ENCODE measurements at places on chromosomes 5 and 9.

DNA sequence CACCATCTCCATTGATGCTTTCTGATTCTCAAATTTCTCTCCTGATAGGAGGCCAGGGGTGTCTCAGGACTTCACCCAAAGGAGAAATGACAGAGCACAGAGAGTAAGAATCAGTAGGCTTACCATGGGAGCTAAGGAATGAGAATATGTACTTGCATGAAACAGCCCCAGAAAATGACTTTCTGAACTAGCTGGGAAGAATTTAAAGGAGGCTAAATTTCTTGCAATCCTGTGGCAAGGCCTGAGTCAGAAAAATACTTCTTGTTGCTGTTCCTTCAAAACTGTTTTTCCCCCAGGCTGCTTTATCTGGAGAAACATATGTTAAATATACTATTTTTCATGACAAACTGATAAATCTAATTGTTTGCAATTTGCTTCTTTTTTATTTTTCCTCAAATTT, 53.4 kb upstream of the FBXL7 start:
- H3K4me3 ChIP-seq, result no peak overlapping the region
- no peak overlapping the region for H3K27ac ChIP-seq

DNA sequence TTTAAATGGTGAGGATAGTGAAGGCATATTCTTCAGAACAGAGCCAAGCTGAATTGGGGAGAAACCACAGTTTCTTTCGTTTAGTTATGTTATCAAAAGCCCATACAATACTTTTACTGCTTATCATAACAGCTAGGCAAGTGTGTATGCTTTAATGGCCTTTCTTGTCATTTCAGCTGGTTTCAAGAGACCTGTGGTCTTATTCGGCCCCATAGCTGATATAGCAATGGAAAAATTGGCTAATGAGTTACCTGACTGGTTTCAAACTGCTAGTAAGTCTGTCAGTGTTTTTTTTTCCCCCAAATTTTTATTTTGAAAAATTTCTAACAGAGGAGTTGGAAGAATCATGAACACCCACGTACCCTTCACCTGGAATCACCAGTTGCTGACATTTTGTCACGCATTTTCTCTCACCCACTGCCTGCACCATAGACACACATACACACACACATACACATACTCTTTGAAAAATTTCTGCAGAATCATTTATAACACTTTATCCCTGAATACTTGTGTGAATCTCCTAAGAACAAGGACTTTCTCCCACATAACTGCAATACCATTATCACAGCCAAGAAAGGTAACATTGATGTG, 63.7 kb downstream of the TJP2 start:
- H3K27ac ChIP-seq, result no peak overlapping the region
- no peaks in the 10 kb centered on the region for H3K27me3 ChIP-seq
- H3K36me3 ChIP-seq, result peaks cover 34% of the 10 kb centered on the region
- DNase-seq, result no peak

- H3K36me3 ChIP-seq, result no peaks in the 10 kb centered on the region
- no peaks in the 10 kb centered on the region for H3K4me1 ChIP-seq
- peaks cover 20% of the 10 kb centered on the region for H3K27me3 ChIP-seq
- no peak for DNase-seq
- no peak overlapping the region for H3K27ac ChIP-seq
- H3K4me3 ChIP-seq, result no peak overlapping the region
Measured at GRCh38 chr5:72658761-72659540, 151.7 kb upstream of the ZNF366 start.

- H3K4me1 ChIP-seq, result no peaks in the 10 kb centered on the region
- no peaks in the 10 kb centered on the region for H3K27me3 ChIP-seq
- no peaks in the 10 kb centered on the region for H3K36me3 ChIP-seq
- H3K4me3 ChIP-seq, result no peak overlapping the region
Measured at GRCh38 chr5:29239606-29240005, 1953.9 kb upstream of the CDH6 start.

- peaks cover 8% of the 10 kb centered on the region for H3K36me3 ChIP-seq
- peaks cover 2% of the 10 kb centered on the region for H3K27me3 ChIP-seq
- no peak overlapping the region for H3K4me3 ChIP-seq
Measured at GRCh38 chr9:95645992-95646391, 129.2 kb upstream of the PTCH1 start.

DNA sequence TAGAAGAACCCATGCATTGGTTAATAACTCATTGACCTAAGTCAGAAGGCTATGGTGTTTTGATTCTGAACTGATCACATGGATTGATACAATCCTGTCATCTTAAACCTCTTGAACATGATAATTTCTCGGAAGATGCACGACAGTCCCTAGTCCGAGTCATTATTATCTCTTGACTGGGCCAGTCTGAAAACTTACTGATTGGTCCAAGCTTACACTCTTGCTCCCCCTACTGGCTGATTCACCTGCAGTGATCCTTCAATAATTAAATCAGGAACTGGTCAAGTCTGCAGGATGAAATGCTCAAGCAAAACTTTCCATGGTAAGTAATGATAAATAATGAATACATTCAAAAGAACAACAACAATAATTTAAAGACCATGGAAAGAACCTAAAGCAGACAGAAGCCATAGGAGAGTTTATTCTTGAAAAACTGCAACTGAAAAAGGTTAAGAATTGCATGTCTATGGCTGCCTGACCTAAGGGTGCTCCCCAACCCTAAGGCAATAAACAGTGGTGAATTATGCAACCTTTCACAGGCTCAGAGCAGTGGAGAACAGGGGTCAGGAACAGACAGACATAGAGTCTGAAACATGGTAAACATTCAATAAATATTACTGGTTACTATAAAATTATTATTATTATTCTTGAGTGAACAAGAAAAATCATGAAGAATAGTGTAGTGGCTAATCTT, 79.3 kb downstream of the BRINP1 start:
- no peaks in the 10 kb centered on the region for H3K4me1 ChIP-seq
- H3K27ac ChIP-seq, result no peak overlapping the region
- H3K36me3 ChIP-seq, result peaks cover 4% of the 10 kb centered on the region
- no peak for DNase-seq
- peaks cover 16% of the 10 kb centered on the region for H3K27me3 ChIP-seq

DNA sequence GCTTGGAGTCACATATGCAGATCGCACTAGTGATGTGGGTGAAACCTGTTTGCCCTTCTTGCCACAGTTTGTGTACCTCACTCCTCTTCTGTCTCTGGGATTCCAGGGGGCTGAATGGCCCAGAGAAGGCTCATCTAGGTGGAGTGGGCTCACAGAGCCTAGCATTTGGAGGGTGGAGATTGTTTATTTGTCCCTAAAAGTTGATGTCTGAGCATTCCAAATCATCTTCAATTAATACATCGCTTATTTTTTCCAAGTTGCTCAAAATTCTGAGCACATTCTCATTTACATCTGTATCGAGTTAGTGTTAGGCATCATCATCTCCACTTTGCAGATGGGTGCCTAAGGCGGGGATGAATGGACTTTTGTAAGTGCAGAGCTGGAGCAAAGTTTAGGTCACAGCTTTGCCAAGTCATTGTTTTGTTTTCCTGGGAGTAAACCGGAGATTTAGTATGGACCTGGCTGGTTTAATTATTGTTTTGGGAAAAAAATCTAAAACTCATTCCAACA, 2.0 kb downstream of the ABL1 start:
- H3K27ac ChIP-seq, result peak overlapping the region; percentile 71
- no peaks in the 10 kb centered on the region for H3K27me3 ChIP-seq
- DNase-seq, result no peak

GRCh38 chr9:109477258-109478050, 20.7 kb downstream of the PTPN3 start:
- H3K36me3 ChIP-seq, result no peaks in the 10 kb centered on the region
- no peak for DNase-seq
- peaks cover 10% of the 10 kb centered on the region for H3K27me3 ChIP-seq
- no peaks in the 10 kb centered on the region for H3K4me1 ChIP-seq
- H3K27ac ChIP-seq, result no peak overlapping the region
- no peak overlapping the region for H3K4me3 ChIP-seq

DNA sequence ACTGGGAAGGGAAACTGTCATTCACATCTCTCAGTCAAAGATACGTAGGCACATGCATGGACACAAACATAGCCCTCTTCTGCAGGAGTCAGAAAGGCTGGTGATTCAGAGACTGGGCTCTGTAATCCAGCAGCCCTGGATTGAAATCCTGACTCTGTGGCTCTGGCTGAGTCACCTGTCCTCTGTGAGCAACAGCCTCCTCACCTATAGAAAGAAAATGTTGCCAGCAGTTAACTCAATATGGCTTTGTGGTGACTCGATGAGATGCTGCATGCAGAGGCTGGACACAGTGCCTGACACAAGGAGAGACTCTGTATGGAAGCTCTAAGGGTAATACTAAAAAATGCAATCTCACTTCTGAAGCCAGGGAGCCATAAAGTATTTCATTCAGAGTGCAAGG, 23.9 kb upstream of the CDKN2AIPNL start:
- DNase-seq, result no peak
- peaks cover 15% of the 10 kb centered on the region for H3K4me1 ChIP-seq
- H3K27me3 ChIP-seq, result peaks cover 7% of the 10 kb centered on the region
- H3K27ac ChIP-seq, result no peak overlapping the region
- H3K4me3 ChIP-seq, result no peak overlapping the region
- no peaks in the 10 kb centered on the region for H3K36me3 ChIP-seq

DNA sequence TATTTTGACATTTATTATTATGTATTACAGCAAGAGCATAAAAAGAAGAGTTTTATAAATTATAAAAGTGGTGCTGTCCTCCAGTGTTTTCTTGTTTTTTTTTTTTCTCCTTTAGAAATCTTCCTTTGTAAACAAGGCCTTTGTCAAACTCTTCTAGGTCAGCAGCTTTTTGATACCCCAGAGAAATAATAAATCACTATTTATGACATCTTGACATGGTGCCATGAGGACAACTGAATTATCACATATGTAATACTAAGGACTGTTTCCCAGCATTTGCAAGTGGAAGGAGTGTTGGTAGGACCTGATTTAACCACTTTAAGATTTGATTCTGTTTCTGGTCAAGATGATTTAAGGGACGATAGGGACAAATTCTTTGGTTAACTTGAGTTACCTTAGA, 4.6 kb downstream of the SMARCA2 start:
- peak overlapping the region; percentile 80 for H3K27ac ChIP-seq
- peak overlapping the region; percentile 99 for H3K4me3 ChIP-seq
- no peaks in the 10 kb centered on the region for H3K27me3 ChIP-seq
- no peak for DNase-seq
- H3K36me3 ChIP-seq, result peaks cover 4% of the 10 kb centered on the region

GRCh38 chr5:172646716-172647285, 5.7 kb downstream of the NEURL1B start:
- H3K4me3 ChIP-seq, result no peak overlapping the region
- H3K27ac ChIP-seq, result no peak overlapping the region
- H3K27me3 ChIP-seq, result peaks cover 13% of the 10 kb centered on the region
- no peak for DNase-seq
- no peaks in the 10 kb centered on the region for H3K36me3 ChIP-seq

DNA sequence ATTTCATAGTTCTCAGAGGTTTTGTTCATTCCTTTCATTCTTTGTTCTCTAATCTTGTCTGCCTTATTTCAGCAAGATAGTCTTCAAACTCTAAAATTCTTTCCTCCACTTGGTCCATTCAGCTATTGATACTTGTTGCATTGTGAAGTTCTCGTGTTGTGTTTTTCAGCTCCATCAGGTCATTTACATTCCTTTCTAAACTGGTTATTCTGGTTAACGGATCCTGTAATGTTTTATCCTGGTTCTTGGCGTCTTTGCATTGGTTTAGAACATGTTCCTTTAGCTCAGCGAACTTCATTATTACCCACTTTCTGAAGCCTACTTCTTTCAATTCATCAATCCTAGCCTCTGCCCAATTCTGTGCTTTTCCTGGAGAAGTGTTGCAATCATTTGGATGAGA, 45.1 kb upstream of the TXNDC8 start:
- DNase-seq, result no peak
- no peaks in the 10 kb centered on the region for H3K27me3 ChIP-seq
- H3K27ac ChIP-seq, result no peak overlapping the region
- H3K36me3 ChIP-seq, result no peaks in the 10 kb centered on the region
- no peak overlapping the region for H3K4me3 ChIP-seq
- no peaks in the 10 kb centered on the region for H3K4me1 ChIP-seq

GRCh38 chr9:136546697-136547501, 1.1 kb upstream of the NOTCH1 start:
- H3K27me3 ChIP-seq, result no peaks in the 10 kb centered on the region
- H3K4me1 ChIP-seq, result peaks cover 45% of the 10 kb centered on the region
- peaks cover 7% of the 10 kb centered on the region for H3K36me3 ChIP-seq
- peak overlapping the region; percentile 90 for H3K4me3 ChIP-seq
